HL-60 (cell line): ENCODE measurements at places on chromosomes 12 and 14.

DNA sequence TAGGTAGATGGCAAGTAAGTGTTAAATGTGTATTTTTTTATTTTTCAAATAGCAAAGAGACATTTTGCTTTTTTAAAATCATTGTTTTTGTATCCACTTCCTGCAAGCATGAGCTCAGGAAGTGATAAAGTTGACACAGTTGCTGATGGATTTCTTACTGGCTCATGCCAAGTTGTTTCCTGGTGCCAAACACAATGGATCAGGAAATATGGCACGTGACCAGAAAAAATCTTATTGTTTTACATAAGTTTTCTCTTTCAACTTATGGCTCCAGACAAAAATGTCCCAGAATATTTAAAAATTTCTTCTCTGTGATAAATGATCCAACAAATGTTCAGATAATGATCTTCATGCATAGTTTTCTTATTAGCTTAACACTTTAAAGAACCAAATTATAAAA lies 1279.1 kb upstream of the FLRT2 start:
- no peak for DNase-seq

- DNase-seq = no peak
Measured at GRCh38 chr14:89167705-89168104, 249.3 kb downstream of the FOXN3 start.

DNA sequence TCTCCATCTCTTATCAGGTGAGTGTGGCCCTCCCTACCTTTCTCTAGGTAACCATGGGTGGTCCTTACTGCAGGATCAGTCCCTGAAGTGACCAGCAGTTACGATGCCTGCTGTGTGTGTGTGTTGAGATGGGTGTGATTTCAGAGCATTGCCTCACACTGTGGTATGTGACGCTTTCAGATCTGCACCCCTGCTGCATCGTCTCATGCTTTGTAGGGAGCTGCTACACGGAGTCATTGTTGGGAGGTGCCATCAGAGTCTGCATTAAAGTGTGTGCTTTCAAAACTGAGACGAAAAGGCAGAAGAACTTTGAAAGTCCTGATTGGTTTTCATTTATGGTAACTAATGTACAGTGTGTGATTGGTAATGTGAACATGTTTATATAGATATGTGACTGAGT lies 150.5 kb downstream of the PELI2 start:
- DNase-seq = no peak

GRCh38 chr12:104513681-104514080 lies 56.9 kb downstream of the CHST11 start:
- DNase-seq = no peak

- no peak for DNase-seq
Measured at GRCh38 chr14:59664741-59665140, 88.1 kb upstream of the CCDC175 start.

DNA sequence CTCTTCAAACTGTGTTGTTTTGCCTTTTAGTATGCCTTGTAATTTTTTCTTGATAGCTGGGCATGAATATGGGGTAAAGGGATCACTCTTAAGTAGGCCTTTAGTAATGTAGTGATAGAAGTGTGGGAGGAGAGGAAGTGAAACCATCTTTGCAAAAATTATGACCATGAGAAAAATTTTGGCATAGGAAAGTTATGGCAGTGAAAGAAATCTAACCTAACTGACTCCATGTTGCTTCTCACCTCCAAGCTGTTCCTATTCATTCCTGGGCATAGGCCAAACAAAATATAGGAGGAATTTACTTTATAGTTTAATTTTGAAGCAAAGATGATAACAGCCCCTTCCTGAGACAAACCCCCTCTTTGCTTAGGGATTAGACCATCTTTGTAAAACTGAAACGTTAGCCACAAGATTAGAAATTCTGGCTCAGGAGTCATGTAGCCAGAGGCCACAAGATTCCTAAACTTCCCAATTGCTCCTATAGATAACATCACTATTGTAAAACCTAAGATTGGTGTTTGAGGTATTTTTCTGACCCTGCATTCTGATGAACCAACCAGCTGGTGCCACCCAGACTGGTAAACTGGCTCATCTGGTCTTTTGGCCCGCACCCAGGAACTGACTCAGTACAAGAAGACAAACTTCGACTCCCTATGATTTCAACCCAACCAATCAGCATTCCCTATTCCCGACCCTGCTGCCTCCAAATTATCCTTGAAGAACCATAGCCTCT lies 45.8 kb downstream of the CRADD start:
- no peak for DNase-seq

- no peak for DNase-seq
Measured at GRCh38 chr14:33986804-33987203, 35.9 kb upstream of the EGLN3 start.

- no peak for DNase-seq
Measured at GRCh38 chr12:42660968-42661937, 71.7 kb upstream of the PRICKLE1 start.

DNA sequence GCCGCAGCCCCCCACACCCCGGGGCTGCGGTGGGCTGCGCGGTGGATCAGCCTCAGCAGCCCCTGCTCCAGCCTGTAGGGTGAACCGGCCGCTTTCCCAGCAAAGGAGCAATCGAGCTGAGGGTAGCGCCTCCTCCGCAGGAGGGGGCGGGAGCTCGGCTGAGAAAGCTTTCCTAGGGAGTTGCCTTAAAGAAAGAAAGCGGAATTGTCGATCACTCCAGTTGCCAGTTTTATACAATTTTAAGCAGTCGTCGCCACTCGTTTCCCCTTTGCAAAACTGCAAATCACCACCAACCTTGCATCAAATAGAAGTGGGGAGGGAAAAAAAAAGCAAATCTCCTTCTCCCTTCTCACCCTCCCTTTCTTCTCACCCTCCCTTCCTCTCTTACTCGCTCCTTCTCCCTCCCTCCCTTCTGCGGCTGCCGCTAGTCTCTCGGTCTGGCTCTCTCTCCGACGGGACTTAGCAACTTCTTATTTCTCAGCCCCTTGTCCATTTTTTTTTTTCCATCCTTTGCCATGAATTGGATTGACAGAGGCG lies at the start of gene PDE3A:
TSS of gene PDE3A (plus strand) at position 424 of the 537 bp plus-strand sequence. CDS start 748 bp downstream, outside the sequence.
- DNase-seq = peak; percentile 11

DNA sequence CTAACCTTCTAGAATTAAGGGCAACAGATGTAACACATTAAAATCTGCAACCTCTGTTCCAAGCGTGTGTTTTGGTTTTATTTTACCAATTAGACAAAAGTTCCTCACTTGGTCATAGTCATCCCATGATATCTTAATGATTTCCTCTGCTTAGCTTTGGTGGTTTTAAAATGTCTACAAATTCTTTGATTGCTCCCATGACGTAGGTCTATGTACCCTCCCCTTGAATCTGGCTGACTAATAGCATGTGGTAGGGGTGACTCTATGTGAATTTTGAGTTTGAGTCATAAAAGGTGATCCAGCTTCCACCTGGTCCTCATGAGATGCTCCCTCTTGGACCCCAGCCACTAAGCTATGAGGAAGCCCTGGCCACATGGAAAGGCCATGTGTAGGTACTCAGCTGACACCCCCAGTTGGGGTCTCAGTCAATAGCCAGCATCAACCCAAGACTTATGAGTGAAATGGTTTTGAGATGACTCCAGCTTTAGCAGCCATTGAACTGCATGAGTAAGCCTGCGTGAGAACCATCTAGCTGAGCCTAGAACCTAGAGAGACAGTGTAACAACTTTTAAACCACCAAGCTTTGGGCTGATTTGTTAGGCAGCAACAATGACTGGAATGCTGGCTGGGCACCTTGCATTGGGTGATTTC lies 247.1 kb downstream of the MSRB3 start:
- DNase-seq = no peak

DNA sequence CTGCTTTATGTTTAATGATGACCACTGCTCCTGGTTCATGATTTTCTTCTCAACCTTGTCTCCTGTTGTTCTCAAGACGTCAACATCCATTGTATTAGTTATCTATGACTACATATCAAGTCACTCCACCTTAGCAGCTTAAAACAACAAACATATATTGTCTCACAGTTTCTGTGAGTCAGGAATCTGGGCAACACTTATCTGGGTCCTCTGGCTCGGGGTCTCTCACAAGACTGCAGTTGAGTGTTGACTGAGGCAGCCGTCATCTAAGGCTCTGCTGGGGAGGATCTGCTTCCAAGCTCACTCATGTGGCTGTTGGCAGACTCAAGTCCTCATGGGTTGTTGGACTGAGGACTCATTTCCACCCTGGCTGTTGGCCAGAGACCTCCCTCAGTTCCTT lies 27.3 kb upstream of the FRS2 start:
- DNase-seq = no peak

DNA sequence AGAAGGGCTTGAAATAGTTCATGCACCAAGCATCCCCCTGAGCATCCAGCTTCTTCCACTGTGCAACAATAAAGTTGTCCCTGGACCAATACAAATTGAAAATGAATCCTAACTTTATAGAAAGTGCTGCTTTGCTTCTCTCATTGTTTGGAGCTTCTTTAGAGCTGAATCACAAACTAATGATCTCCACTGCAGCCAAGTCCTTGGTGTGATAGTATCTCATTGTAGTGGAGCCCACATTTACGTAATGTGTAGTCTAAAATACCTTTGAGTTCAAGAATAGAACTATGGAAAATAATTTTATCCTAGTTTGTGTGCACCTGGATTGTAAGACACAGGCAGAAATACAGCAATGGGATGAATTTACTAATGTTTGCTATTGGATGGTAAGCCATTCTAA lies 319.9 kb downstream of the EGLN3 start:
- DNase-seq = no peak

GRCh38 chr14:93737634-93738033 lies 50.7 kb downstream of the PRIMA1 start:
- DNase-seq = no peak

- DNase-seq = peak; percentile 8
Measured at GRCh38 chr14:71231521-71232393, 324.5 kb downstream of the PCNX1 start.

- DNase-seq = no peak
Measured at GRCh38 chr14:75375983-75376382, 51.8 kb upstream of the JDP2 start.

- no peak for DNase-seq
Measured at GRCh38 chr12:115088995-115089841, 405.2 kb upstream of the TBX3 start.
